ENCODE measurements at places on chromosomes 5 and 9. TPM values are rescaled to one million over a fixed set of nuclear protein-coding genes. Genes with fewer than 3 reads are reported as not detected.

DNA sequence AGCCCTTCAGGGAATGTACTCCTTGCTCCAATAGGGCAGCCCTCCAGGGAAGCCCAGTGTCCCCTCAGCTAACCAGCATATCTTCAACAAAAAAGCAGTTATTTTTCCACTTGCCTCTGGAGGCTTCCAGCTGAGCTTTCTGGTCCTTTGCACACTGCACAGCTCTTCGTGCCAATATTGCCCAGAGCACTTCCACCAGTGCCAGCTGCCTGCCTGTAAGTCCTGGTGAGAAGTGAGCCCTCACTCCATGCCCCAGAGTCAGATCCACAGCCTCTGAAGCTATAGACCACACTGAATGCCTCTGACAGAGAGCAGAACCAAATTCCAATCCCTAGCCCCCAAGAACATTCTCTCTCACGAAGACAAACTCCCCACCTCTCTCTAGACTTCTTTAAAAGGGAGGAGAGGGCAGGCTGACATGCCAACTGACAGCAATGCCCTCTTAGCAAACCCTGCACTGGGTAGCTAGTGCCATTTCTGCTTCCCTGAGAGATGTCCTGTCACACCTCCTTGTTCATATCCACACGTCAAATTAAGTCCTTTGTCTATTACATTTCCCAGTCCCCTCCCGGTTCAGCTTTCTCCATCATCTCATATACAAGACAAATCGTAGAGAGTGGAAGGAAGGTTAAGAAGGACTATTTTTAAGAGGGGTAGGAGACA, 12.7 kb upstream of the HEXB start:
- no peak for DNase-seq

The EFNA5 gene
- 3.5 TPM for total RNA-seq

DNA sequence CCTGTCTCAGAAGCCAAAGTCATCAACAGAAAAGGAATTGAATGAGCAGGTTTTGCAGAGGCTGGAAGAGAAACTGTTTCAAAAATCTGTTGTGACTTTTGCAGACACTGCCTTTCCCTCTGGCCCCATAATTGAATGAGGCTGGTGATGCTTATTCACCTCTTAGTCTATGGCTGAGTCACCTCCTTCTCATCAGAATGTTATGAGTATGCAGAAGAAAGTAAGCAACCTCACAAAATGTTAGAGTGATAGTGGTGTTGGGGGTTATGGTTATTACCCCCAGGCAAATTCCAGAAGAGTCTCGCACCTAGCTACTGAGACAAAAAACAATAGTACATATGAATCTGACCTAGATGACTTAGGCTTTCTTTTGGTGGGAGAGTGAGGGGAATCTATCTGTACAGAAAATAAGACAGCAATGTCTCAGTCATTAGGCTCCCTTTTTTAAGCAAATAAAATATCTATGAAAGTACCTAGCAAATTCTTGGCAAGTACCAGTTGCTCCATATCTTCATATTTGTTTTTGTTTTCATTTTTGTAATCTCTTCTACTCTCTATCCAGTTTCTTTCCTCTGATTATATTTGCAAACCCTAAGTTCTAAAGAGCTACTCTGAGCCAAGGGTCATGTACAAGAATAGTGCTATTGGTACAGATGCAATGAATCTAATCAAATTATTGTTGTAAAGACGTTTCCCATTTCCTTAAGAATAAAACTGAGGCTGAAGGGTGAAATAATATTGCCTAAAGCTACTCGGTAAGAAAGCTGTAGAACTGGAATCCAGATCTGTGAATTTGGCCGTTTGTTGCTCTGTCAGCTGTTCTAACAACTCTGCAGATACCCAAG, 498.1 kb upstream of the TNC start:
- no peak for DNase-seq

DNA sequence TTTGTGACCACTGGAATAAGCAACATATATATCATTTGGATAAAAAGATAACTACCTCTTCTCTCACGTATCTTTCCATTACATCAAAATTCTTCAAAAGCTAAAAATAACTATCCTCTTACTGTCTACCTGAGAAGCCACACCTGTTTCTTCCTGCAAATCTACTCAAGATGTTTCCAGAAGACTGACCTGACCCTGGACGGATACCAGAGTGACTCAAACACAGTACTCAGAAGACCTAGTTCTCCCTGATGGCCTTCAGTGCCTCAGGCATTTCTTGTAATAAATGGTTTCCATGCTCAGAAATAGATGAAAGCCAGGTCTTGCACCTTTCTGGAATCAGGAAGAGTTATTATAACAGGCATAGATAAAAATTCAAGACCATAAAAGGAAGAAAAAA, 245.9 kb upstream of the PIK3R1 start:
- no peak for DNase-seq

The PIP5KL1 gene
- total RNA-seq = 10.2 TPM

DNA sequence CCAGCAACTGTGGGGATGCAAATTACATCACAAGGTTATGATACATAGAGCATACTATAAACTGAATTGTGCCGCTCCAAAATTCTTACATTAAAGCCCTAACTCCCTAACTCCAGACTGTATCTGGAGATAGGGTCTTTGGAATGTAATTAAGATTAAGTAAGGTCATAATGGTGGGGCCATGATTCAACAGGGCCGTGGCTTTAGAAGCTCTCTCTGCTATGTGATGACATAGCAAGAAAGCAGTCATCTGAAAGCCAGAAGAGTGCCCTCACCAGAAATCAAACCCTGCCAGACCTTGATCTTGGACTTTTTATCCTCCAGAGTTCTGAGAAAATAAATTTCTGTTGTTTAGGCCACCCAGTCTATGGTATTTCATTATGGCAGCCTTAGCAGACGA, 123.9 kb downstream of the FBXL17 start:
- no peak for DNase-seq

DNA sequence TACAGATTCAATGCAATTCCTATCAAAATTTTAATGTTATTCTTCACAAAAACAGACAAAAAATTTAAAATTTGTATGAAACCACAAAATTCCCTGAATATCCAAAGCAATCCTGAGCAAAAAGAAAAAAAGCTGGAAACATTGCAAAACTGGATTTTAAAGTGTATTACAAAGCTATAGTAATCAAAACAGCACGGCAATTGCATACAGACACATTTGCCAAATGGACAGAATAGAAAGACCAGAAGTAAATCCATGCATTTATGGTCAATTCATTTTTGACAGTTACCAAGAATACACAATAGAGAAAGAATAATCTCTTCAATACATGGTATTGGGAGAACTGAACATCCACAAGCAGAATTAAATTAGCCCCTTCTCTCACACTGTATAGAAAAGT, 110.5 kb downstream of the TMEM232 start:
- DNase-seq = no peak

DNA sequence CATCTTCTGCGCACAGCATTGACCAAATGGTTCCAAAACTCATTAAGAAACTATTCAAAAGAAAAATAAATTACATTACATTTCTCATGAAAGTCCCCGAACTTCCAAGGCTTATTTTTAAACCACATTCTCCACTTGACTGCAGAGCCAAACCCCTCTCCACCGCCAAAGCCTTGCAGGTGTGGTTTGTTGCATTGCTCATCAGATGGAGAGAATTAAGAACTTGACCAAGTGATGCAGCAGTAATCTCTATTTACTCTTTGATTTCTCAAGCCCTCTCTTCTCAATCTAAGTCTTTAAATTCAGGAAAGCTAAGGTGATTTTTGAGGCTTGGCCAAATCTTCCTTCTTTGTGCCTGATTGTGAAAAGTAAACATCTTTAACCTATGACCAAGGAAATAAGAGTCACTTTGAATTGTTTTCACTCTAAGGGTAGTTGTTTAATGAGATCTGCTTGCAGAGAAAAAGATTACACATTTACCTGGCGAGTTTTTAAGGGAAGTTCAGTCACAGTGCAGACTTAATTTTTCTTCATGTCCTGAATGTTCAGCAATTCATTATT, 290.5 kb upstream of the ITGA1 start:
- no peak for DNase-seq

The ABO gene
- total RNA-seq = 25.6 TPM

The SLIT3 gene
- 4.8 TPM for total RNA-seq

DNA sequence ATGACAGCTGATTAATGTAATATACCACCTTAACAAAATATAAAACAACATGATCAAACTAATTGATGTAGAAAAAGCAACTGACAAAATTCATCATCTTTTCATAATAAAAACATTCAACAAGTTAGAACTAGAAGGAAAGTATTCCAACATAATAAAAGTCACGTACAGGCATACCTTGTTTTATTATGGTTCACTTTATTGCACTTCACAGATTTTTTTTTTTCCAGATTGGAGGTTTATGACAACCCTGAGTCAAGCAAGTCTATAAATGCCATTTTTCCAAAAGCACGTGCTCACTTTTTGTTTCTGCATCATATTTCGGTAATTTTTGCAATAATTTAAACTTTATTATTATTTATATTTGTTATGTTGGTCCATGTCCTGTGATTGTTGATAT, 1120.3 kb downstream of the PTPRD start:
- DNase-seq = no peak

GRCh38 chr9:137266162-137266527, 11.0 kb downstream of the NELFB start:
- DNase-seq = no peak

GRCh38 chr9:96381696-96382095, 1.8 kb downstream of the SLC35D2 start:
- no peak for DNase-seq

DNA sequence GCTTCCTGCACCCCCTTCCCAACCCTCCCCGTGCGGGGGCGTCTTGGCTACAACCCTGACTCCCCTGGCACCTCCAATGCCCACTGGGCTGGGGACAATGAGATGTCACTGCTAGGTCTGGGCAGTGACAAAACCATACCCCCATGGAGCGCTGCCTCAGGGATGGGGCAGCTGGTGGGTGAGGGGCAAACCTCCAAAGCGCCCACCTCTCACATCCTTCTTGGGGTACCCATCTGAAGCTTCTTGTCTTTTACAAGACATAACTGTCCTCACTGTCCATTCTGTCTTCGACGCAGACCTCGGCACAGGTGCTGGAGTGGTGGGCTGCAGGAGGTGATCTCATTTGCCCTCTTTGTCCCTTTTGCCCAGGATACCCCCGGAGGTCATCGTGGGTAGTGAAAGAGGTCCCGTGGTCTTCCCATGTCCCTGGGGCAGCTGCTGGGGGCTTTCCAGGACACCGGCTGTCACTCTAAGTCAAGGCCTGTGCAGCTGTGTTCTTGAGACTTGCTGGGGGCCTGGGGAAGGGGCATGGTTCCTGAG, 27.8 kb upstream of the CSF1R start:
- no peak for DNase-seq

GRCh38 chr5:168826246-168826725, 247.1 kb upstream of the PANK3 start:
- DNase-seq = no peak

All from testis (tissue), 5 donors.